Activated naive CD4-positive, alpha-beta T cell (primary cell): ENCODE measurements at places on chromosomes 4 and X.
A peak's percentile ranks its signal among the peaks of the same experiment; 100 is the strongest.

GRCh38 chr4:56633486-56633885 lies 47.6 kb downstream of the HOPX start:
- no peak for DNase-seq

DNA sequence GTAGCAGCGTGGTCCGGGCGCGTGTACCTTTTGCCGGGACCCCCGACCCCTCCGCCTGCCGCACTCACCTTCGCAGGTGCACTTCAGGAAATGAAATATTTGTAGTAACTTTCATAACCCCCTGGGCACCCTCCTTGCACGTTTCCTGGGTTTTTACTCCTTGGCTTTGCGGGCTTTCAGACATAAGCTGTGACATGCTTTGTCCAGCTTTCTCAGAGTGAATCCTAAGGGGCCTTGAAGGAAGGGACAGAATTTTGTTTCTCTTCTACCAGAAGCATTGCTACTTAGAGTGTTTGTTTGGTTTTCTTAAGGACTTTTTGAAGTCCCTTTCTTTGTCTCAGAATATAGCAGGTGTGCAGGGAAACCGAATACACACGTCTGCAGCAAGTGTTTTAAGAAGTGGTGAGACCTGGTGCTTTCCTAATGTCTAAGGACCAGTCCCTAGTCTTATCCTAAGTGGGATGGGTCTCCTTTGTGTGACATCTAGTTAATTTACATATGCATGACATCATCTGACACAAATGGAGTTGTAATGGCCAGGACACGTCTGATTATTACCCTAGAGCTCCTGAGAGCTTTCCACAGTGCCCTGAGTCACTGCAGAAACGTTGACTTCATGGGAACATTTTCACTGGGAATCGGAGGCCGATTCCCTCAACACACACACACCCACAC lies 1.3 kb downstream of the FAM149A start:
- DNase-seq: no peak

- DNase-seq: no peak
Measured at GRCh38 chr4:13640149-13640940, 12.8 kb upstream of the BOD1L1 start.

GRCh38 chrX:72475338-72475737 lies 97.3 kb downstream of the HDAC8 start:
- no peak for DNase-seq

DNA sequence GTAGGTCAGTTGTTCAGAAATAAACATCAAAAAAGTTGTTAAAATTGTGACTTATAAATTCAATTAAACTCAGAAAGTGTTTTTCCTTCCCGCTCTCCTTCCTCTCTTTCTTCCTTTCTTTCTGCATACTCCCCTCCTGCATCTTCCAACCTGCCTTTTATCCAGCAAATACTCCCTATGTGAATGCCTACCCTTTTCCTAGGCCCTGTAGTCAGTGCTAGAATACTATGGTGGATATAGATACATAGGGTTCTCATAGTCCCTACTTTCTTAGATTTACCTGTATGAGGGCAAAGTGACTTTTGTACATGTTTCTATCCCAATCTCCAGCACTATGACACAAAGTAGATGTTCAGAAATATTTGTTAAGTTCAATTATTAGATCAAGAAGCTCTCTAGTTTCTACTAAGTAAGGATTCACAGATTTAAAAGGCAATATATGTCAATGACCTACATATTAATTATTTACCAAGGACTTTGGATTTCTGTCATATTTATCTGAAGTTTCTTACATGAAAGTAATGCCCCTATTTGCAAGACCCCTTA lies 732 bp downstream of the SULT1E1 start:
- no peak for DNase-seq

DNA sequence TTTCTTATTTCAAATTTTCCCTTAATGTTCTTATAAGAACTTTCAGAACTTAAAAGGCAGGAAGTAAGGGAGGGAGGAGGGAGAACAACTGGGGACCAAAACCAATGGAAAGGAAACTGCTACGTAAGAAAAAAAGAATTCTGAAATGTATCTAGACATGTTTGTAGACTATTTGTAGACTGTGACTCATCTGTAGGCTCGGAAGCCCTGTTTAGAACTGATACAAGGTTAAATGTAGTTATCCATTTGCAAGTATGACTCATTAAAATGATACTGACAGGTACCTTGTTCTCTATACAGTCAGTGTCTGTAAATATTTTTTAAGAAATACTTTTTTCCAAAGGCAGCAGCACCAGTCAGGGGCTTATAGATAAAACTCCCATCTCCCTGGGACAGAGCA lies 202.0 kb downstream of the DHX15 start:
- DNase-seq: no peak

GRCh38 chr4:87103691-87104187 lies 116.7 kb downstream of the KLHL8 start:
- DNase-seq: no peak

- peak; percentile 37 for DNase-seq
Measured at GRCh38 chr4:663438-664428, 10.3 kb downstream of the ATP5ME start.

GRCh38 chr4:15771216-15772058 lies 6.7 kb upstream of the CD38 start:
- DNase-seq: no peak

GRCh38 chrX:101368800-101369199 lies 17.2 kb downstream of the BTK start:
- no peak for DNase-seq

GRCh38 chr4:130576218-130576617 lies 1480.3 kb downstream of the C4orf33 start:
- no peak for DNase-seq

- no peak for DNase-seq
Measured at GRCh38 chrX:17414839-17415238, 39.8 kb downstream of the NHS start.

GRCh38 chr4:472881-473569 lies 25.9 kb downstream of the ZNF721 start:
- no peak for DNase-seq

DNA sequence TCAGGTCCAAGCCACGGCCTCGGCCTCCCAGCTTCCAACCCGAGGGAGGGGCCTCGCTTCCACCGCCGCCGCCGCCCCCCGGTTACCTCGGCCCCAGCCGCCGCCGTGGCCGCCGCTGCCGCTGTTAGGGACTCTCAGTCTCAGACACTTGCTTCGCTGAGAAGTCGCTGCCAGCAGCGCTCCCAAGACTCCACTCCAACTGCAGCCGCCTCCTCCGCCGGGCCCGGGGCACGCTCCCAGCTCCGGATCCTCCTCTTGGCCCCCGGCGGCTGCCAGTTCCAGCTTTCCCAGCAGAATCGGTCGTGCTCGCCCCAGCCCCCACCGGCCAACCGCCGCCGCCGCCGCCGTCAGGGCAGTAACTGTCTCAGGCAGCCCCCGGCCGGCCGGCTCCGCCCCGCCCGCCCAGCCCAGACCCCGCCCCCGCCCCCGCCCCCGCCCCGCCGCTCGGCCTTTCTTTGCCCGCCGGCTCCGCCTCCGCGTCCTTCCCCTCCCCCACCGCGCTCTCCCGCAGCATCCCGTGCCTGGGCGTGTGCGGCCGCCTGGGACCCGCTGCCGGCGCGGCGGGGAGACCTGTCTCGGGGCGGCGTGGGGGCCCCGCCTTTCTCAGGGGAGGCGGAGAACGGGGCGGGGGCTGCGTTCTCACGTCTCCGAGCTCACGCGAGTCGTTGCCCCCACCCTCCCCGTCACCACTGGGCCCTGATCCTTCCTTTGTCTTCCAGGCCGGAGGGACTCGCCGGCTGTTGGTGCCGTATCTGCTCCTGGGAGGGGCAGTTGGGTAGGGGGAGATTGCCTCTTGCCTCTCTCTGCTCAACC lies at the start of gene ANKRD50:
Gene ANKRD50, minus strand, starts transcription at position 361 of the 813 bp plus-strand sequence. CDS start 2,221 bp downstream, outside the sequence.
- DNase-seq: peak; percentile 30

DNA sequence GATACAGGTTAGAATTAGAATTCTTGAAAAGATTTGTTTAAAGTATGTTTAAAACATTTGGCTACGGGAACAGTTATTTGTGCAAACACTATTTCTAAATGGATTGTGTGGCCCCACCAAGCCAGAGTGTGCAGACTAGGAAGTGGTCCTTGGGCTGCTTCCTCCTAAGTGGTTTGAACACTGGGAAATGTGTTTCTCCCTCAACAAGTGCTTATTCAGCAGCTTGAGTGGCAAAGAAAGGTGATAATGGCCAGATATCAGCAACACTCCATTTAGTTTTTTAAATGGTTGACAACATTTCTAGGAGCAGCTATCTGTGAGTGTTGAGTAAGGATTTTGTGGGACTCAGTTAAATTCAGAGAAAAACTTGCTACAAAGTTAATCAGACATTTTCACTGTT lies 141.4 kb upstream of the LNX1 start:
- DNase-seq: no peak

- peak; percentile 1 for DNase-seq
Measured at GRCh38 chr4:112284662-112285411, 867 bp downstream of the TIFA start.

DNA sequence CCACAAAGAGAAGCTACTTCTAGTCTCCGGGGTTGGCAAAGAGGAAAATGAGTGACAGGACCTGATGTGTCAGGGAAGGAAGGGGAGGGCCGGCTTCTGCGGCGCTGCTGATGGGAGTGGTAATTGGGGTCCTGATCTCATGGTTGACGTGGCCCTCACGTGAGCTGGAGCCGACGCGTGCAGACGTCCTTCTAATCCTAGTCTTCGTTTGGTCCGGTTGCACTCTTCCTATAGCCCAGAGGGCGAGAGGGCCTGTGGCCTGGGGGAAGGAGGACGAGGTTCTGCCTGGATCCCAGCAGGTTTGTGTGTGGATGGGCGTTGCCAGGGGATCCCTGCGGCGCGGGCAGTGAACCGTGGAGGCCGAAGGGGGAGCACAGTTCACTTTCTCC lies at the start of gene ARMCX1:
Gene ARMCX1, plus strand, starts transcription at position 186 of the 389 bp plus-strand sequence. CDS start 2,384 bp downstream, outside the sequence.
- DNase-seq: no peak

- DNase-seq: no peak
Measured at GRCh38 chrX:24990535-24990934, 25.2 kb downstream of the ARX start.

GRCh38 chr4:139508581-139509237 lies 47.3 kb downstream of the SETD7 start:
- no peak for DNase-seq

DNA sequence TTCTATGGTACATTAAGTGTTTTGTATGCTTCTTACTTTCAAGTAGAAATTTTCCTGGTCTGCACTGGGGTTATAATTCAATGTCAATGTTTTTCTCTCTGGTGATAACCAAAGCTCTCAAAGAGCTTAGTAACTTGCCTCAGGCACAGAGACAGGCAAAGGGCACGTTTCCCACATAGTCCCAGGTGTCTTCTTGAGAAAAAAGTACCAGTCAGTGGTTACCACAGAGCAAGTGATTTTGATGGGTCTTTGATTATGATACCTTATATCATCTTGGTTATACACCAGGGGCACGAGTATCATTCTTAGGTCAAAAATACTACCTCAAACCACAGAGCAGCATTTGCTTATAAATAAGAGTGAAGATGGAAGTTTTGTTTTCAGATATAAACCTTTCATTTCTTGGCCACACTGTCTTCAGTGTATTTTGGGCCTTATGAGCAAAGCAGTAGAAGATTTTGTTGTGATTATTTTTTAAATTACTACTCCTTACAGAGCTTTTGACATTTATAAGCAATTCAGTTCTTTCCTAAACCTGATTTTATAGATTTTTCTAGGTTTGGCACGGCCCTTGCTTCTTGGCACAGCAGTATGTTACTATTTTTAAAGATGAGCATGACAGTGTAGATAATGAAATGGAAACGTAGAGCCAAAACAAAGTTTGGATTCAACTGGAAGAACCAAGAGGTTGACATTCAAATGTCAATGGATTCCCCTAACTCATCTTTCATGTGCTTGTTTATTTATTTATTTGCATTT lies 85.3 kb upstream of the TLL1 start:
- no peak for DNase-seq

DNA sequence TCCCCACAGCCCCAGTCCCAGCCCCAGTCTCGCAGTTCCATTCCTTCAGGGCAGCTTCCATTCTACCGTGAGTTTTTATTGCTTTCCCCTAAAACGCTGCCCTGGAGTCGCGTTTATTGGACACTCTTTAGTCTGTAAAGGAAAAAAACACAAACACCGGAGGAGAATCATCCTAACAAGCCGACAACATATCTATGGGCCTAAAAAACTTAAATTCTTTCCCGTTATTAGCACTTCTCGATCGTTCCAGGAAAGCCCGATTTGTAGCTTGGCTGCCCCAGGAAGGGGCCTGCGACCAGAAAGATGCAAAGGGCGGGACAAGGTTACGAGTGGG lies 178.5 kb downstream of the CBR4 start:
- no peak for DNase-seq

DNA sequence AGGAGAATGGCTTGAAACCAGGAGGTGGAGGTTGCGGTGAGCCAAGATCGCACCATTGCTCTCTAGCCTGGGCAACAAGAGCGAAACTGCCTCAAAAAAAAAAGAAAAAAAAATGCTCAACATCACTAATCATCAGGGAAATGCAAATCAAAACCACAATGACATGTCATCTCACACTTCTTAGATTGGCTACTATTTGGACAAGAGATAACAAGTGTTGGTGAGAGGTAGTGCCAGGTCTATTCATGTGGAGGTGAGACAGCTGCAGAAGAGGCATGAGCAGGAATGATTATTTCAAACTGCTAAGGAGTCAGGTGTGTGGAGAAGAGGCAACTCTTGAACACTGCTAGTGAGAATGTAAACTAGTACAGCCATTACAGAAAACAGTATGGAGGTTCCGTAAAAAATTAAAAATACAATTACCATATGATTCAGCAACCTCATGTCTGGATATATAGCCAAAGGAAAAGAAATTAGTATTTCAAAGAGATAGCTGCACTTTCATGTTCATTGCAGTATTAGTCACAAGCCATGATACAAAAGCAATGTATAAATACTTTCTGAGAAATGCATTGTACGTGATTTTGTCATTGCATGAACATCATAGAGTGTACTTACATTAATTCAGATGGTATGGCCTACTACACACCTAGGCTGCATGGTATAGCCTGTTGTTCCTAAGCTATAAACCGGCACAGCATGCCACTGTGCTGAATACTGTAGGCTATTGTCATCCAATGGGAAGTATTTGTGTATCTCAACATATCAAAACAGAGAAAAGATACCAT lies 75.3 kb downstream of the TMEM144 start:
- no peak for DNase-seq

DNA sequence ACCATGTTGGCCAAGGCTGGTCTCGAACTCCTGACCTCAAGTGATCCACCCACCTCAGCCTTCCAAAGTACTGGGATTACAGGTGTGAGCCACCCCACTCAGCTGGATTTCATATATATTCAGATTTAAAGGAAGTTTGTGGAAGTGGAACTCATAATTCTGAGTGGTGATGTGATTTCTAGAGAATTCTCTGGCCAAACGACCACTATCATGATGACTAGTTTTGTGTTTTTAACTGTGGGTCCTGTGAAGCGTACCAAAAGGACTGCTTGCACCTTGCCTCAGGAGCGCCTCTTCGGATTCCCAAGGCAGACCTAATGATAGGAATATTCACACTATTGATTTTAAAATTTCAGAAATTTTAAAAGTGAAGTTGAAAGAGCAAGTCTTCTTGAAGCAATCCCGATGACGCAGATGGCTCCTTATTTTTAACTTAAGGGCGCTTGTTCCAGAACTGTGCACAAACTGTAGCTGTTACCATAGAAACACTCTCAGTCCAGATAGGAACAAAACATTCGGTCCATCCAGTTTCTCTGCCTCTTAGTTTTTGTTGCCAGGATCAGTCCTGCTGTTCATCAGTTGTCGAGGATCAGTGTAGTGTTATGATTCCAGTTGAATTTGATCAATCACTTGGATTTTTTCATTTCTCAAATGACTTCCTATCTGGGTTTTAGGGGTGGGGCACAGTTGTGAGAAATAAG lies 51.7 kb upstream of the CLCN4 start:
- DNase-seq: no peak

GRCh38 chr4:128871948-128872347 lies 62.4 kb downstream of the JADE1 start:
- no peak for DNase-seq

- DNase-seq: no peak
Measured at GRCh38 chr4:158170691-158171561, 1.9 kb downstream of the GASK1B start.

GRCh38 chrX:16852617-16853179 lies 17.5 kb downstream of the RBBP7 start:
- no peak for DNase-seq
